ENCODE measurements at places on chromosomes 6 and 20. TPM values are rescaled to one million over a fixed set of nuclear protein-coding genes. Genes with fewer than 3 reads are reported as not detected.

- no peak overlapping the region for H3K27ac ChIP-seq
- no peaks in the 10 kb centered on the region for H3K36me3 ChIP-seq
- no peak overlapping the region for H3K4me3 ChIP-seq
- DNase-seq = no peak
- H3K4me1 ChIP-seq = peaks cover under 1% of the 10 kb centered on the region
Observed at GRCh38 chr6:125094563-125094962, 59.0 kb upstream of the TPD52L1 start.

DNA sequence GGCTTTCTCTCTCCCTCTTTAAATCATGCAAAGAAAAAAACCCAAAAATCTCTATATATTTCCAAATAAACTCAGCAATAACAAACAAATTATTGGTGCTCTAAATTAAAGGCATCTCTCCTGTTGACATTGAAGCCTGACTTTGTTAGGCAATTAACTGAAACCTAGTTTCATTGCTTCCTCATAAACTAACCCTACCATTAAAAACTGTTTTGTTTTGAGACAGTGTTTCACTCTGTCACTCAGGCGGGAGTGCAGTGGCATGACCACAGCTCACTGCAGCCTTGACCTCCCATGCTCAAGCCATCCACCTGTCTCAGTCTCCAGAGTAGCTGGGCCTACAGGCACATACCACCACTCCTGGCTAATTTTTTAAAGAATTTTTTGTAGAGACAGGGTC lies 34.9 kb downstream of the PIGU start:
- no peak overlapping the region for H3K4me3 ChIP-seq
- H3K27me3 ChIP-seq = no peaks in the 10 kb centered on the region
- H3K4me1 ChIP-seq = peaks cover 8% of the 10 kb centered on the region
- DNase-seq = no peak
- H3K36me3 ChIP-seq = no peaks in the 10 kb centered on the region

DNA sequence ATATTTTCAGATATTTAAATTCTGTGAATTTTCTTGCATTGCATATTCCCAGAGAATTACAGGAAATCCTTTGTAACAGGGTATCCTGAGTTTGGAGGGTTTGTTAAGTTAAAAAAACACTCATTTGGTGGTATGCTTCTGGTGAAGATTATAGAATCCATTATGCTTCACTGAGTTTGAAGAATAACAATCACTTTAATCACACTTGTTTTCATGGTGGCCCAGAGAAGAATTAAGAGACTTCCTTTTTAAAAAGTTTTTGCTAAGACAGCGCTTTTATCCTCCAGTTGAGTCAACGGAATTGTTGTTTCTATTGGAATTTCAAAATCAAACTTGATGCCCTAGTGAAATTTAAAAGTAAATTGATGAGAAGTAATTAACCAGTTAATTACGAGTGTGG lies 17.4 kb downstream of the PLEKHG1 start:
- no peak for DNase-seq
- no peak overlapping the region for H3K4me3 ChIP-seq
- H3K36me3 ChIP-seq = no peaks in the 10 kb centered on the region
- H3K27me3 ChIP-seq = no peaks in the 10 kb centered on the region

DNA sequence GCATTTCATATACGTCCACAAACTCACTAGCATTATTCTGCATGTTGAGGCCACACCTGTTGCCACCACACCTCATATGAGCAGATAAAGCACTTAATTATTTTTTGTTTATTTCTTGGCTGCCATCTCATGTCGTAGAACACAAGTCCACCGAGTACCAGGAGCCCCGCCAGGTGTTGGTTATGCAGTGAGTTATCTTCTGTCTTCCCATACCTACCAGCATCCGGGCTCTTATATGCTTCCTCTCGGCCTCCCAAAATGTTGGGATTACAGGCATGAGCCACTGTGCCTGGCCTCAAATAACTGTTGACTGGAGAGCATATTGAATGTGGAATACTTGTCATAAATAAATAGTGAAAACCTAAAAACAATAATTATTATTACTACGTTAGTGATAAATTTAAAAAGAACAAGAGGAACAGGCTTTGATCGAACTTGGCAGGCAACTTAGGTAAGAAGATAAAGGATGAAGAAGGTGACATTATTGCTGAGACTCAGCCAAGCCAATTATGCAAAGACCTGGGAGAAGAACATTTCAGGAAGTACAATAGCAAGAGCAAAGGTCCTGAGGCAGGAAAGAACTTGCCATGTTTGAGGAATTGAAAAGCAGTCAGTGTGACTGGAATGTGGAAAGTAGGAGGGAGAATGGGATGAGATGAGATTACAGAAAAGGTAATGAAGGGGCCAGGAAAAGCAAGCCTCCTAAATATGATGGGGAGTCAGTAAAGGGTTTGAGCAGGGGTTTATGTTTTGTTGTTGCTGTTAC lies 12.6 kb upstream of the SLC23A2 start:
- DNase-seq = no peak
- H3K36me3 ChIP-seq = no peaks in the 10 kb centered on the region
- H3K27ac ChIP-seq = no peak overlapping the region

DNA sequence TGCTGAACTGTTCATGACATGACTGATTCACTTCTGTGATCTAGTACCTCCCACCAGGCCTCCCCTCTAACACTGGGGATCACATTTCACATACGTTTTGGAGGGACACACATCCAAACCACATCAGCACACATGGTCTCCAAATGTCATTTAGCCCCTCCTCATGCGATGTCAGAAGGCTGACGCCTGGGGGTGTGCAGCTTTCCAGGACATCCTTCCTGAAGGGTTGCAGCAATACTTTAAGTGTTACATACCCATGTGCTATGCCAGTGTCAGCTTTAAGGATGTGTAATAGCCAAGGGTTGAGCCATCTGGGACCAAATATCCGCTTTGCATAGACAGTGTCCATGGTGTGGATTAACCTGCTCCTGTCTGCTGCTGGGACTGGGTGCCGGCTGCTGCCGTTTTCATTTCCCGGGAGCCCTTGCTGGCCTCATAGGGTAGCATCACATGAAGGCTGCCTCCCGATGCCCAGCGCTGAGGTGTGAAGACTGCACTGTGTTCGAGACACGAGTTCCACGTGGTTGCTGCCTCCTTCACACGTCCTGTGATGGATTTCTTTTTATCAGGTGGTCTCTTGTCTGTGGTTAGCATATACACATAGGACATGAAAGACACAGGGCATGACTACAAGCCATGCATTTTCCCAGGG lies 219.0 kb downstream of the THBS2 start:
- no peaks in the 10 kb centered on the region for H3K36me3 ChIP-seq
- no peak for DNase-seq

- no peaks in the 10 kb centered on the region for H3K27me3 ChIP-seq
- peak overlapping the region; percentile 60 for H3K27ac ChIP-seq
- no peaks in the 10 kb centered on the region for H3K36me3 ChIP-seq
- DNase-seq = no peak
Observed at GRCh38 chr20:36860811-36861624, 14.9 kb upstream of the TLDC2 start.

DNA sequence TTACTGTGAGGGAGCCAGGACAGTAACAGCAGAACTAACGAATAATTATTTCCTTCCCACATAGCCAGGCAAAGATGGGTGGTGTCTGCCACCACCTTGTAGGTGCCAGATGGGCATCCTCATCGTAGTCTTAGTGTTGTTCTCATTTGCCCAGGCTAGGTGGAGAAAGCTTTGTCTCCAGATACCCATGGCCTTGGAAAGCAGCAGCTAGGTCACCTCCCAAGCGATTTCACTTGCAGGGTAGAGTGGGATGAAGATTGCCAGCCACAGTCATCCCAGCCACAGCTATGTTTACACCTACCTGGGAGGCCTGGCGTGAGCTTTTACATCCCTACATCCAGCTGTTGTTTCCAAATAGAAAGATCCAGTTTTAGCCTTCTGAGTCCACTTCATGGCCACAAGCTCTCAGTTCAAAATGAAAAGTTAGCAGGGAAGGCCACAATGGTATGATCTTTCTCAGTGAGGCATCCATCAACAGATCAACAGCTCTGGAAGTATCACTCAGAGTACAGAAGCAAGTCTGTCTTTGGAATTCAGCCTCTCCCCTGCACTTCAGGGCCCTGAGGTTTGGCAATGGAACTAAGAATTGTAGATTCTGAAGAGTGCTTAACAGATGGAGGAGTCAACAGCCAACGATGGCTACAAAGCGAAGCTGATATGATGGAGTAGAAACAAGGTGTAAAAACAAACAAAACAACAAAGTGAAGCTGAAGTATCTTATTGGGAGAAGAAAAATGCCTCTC lies 11.0 kb upstream of the SNRPC start:
- no peak for DNase-seq
- H3K4me1 ChIP-seq = peaks cover 17% of the 10 kb centered on the region
- no peaks in the 10 kb centered on the region for H3K27me3 ChIP-seq
- H3K4me3 ChIP-seq = no peak overlapping the region

- H3K4me3 ChIP-seq = no peak overlapping the region
- no peaks in the 10 kb centered on the region for H3K36me3 ChIP-seq
- no peak for DNase-seq
- no peaks in the 10 kb centered on the region for H3K27me3 ChIP-seq
Observed at GRCh38 chr6:108762394-108762793, 85.8 kb upstream of the ARMC2 start.

DNA sequence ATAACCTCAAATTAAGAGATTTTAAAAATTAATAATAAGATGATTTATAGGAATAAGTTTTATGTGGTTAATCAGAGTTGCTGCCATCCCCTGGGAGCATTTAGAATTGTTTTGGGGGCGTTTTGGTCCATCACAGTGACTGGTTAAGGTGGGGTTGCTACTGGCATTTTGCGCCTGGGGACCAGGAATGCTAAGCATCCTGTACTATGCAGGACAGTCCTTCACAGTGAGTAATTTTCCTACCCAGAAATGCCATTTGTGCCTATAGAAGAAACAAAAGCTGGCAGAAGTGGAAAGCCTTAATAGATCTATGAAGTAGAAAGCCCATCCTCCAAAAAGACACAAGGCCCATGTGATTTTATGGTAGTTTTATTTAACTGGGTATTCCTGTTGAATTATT lies 118.0 kb downstream of the ANKS1A start:
- H3K27me3 ChIP-seq = no peaks in the 10 kb centered on the region
- no peak overlapping the region for H3K4me3 ChIP-seq
- no peak overlapping the region for H3K27ac ChIP-seq
- no peaks in the 10 kb centered on the region for H3K36me3 ChIP-seq

DNA sequence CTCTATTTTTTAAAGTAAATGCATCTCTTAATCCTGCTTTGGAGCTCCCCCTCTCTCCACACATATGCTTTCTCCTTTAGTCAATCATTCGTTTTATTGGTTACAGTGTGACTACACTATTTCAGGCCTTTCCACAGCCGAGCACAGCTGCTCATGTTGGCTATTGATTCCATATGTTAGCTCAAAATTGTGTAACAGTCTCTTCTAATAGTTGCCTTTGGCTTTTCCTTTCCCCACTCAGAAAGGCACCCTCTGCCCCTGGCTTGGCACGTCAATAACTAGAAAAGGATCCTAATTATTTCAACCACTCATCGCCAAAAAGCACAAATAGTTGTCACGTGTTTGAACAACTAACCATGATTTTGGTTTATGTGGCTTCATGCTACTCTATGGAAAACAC lies 410.3 kb upstream of the SLC35B3 start:
- no peak overlapping the region for H3K27ac ChIP-seq
- DNase-seq = no peak
- H3K36me3 ChIP-seq = no peaks in the 10 kb centered on the region

DNA sequence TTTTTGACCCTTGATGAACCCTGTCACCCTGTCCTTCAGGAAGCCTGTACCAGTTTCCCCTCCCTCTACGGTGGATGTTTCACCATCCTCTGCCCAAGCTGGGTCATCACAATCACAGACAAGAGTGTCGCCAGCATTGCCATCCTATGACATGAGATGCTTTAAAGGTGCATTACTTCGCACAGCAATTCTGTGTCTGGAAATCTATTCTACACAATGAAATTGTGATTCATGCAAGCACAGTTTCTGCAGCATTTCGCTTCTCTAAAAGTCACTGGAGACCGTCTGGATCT lies 2.5 kb upstream of the ULBP2 start:
- H3K36me3 ChIP-seq = no peaks in the 10 kb centered on the region
- H3K4me3 ChIP-seq = no peak overlapping the region
- H3K27ac ChIP-seq = no peak overlapping the region
- DNase-seq = no peak
- H3K4me1 ChIP-seq = peaks cover 23% of the 10 kb centered on the region

GRCh38 chr6:89404512-89404911 lies 7.6 kb downstream of the RRAGD start:
- no peak for DNase-seq
- no peak overlapping the region for H3K4me3 ChIP-seq
- no peaks in the 10 kb centered on the region for H3K27me3 ChIP-seq
- H3K36me3 ChIP-seq = no peaks in the 10 kb centered on the region

GRCh38 chr6:70669133-70669532 lies 1.4 kb downstream of the SMAP1 start:
- H3K27me3 ChIP-seq = no peaks in the 10 kb centered on the region
- no peak overlapping the region for H3K27ac ChIP-seq
- H3K36me3 ChIP-seq = no peaks in the 10 kb centered on the region
- DNase-seq = peak; percentile 11

DNA sequence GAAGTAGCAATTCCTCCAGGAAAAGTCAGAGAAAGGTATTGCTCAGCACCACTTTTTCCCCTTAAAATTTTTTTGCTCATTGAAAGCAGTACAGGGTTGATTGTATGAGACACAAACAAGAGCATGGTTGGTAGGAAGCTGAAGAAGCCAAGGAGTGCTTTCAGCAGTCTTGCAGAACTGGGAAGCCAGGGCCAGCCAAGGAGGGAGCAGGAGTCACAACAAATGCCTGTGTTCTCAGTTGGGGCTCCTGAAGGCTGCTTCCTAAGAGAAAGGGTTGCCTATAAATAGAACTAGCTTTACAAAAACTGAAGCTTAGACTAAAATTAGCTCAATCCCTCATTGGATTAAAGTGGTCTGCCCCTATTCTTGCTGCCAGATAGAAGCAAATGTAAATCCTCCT lies 3.3 kb upstream of the THEMIS start:
- no peak for DNase-seq
- H3K27me3 ChIP-seq = no peaks in the 10 kb centered on the region
- no peak overlapping the region for H3K27ac ChIP-seq
- H3K4me3 ChIP-seq = no peak overlapping the region

DNA sequence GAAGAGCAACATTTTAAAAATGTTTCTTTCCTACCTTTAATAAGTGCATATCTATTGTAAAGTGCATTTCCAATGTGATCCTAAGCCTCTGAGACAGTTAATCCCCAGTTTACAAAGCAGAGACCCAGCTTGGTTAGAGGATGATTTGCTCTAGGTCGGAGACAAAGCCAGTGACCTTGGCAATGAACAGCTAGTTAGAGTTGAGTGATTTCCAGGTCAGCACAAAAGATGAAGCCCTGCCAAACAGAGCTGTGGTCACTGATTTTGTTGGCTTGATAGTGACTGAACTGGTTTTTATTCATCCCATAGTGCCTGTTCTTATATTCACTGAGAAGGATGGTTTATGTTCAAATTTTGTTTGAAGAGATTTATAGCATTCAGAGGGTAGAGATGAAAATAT lies 56.6 kb upstream of the CD83 start:
- H3K27me3 ChIP-seq = no peaks in the 10 kb centered on the region
- DNase-seq = no peak
- H3K4me1 ChIP-seq = no peaks in the 10 kb centered on the region
- H3K4me3 ChIP-seq = no peak overlapping the region
- no peaks in the 10 kb centered on the region for H3K36me3 ChIP-seq

- H3K36me3 ChIP-seq = no peaks in the 10 kb centered on the region
- H3K27ac ChIP-seq = no peak overlapping the region
- H3K4me3 ChIP-seq = no peak overlapping the region
- H3K27me3 ChIP-seq = no peaks in the 10 kb centered on the region
- H3K4me1 ChIP-seq = peaks cover 6% of the 10 kb centered on the region
Observed at GRCh38 chr6:148388521-148388920, 45.9 kb downstream of the SASH1 start.

The MYLK4 gene
- total RNA-seq = 0.33 TPM

The CABLES2 gene
- total RNA-seq = 2.6 TPM

The RAB5IF gene
- total RNA-seq = 42.0 TPM

The CNR1 gene
- 6.6 TPM for total RNA-seq

The NPEPL1 gene
- 38.2 TPM for total RNA-seq

The FAM209A gene
- not detected for total RNA-seq
